ENCODE measurements at places on chromosomes 2 and 18.

- DNase-seq = peak; percentile 43
Observed at GRCh38 chr18:10213526-10213925, 240.9 kb upstream of the APCDD1 start.

GRCh38 chr18:62939433-62939832 is 224.1 kb downstream of the PHLPP1 start:
- DNase-seq = no peak

- DNase-seq = no peak
Observed at GRCh38 chr2:9336576-9337314, 86.6 kb downstream of the ITGB1BP1 start.

DNA sequence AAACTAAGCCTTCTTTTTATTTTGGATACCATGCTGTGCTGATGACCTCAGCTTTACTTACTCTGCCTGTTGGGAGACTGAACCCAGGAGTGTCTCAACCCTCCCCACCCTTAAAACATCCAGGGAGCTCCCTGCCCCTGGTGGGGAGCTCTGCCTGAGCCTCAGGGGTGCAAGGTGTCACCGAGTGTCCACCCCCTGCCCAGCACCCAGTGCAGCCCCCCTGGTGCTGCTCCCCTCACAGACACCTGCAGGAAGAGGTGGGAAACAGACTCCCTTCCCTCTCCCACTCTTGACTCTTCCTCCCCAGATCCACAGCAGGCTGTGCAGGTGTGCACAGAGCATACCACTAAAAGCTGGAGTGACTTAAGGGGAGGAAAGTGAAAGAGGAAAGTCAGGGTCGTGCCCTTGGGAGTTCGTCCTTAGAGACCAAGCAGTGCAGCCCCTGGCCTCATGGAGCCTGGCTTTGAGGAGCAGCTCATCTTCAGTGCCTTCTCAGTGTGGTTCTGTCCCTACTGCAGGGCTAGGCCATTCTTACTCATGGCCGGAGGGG is 51.3 kb downstream of the MYO7B start:
- no peak for DNase-seq

DNA sequence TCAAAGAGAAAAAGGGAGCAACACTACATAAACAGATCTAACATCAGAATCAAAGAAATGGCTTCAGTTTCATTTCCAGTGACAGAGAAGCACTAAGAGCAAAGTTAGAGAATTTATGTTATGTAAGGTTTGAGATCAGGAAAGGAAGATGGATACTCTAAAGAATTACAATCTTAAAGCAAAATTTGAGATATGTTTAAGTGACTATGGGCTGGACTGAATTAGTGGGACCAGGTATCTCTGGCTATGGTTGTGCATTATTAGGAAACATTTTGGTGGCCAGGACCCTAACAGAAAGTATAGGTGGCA is 208.2 kb downstream of the CCDC178 start:
- no peak for DNase-seq

GRCh38 chr2:131156452-131157149 is 51.5 kb downstream of the PLEKHB2 start:
- DNase-seq = no peak

- no peak for DNase-seq
Observed at GRCh38 chr2:159226608-159227385, 59.7 kb downstream of the WDSUB1 start.

GRCh38 chr2:158125756-158126498 is 24.3 kb downstream of the UPP2 start:
- DNase-seq = no peak

DNA sequence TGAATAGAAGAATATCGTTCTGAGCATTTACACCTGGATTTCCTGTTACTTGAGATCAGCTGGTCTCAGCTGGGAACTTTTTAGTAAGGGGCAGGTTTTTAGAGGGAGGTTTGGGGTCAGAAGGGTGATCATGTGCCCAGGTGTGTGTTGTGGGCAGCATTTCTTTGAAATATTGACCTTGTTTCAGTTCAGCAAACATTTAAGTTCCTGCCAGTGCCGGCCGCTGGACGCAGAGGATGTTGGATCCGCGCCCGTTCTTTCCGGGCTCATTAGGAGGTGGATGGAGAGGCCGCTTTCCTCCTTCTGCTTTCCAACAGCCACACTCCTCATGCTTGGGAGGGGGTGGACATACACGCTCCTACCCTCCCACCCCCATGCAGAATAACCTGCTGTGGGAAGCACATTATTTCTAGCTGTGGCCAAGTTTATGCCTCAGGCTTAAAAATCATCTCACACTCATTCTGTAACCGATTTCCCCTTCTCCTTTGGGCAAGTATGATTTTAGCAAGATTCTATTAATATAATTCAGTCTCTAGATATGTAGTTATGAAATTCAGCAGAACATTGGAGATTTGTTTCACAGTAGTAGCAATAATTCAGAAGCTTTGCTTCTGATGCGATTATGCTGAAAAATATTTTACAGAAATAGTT is 131.4 kb downstream of the ZNF236 start:
- no peak for DNase-seq

GRCh38 chr2:74530239-74531187 is 780 bp downstream of the HTRA2 start:
- no peak for DNase-seq

- DNase-seq = no peak
Observed at GRCh38 chr2:239382384-239382880, 18.4 kb downstream of the HDAC4 start.

DNA sequence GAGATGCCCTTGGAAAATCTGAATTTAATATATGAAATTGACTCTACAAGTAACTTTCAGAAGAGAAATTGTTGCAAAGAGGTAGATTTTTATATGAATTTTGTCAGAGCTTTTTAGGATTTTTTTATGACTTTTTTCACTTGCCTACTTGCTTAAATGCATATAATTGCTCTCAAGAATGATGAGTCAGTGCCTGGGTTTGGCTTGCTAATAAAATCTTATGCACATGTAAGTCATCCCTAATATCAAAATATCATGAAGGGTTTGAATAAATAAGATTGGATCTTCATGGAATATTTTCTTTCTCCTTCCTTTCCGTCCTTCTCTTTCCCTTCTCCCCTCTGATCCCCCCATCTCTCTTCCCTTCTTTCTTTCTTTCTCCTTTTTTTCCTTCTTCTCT is 354.1 kb downstream of the TXNL1 start:
- DNase-seq = no peak

DNA sequence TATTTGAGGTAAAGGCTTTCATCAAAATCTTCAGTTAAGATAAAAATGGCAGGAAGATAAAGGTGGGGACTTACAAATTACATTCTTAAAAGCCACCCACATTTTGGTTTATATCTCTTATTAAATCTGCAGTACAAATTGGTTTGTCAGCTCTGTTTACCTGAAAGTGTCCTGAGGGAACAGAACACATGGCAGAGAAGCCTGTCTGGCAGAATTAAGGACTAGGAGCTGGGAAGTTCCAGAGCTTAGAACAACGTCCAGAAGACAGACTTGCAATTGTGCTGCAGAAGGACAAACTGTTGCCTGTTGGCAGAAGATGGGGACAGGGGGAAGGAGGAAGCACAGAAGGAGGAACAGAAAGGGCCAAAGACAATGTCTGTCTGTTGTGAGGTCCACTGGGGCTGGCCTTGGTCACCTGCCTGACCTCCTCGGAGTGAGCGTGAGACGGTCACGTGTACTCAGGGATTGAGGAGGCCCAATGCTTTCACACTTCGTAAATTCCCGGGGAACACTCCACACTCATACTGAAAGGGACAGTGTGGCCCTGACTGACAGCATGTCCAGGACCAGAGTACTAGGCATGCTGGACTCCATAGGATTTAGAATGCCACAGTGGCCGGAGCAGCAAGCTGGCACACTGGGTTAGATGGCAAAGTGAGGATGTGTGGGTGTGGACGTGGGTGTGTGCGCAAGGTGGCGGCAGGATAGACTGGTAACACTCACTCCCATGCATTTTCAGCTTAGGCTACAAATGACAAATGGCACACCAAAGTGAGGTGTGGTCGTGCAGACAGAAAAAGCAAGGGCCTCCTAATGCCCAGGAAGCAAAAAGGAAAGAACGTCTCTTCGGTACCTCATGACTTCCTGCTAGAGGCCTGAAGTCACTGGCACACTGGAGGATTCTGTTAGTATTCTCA is 210.9 kb upstream of the REV1 start:
- DNase-seq = no peak

DNA sequence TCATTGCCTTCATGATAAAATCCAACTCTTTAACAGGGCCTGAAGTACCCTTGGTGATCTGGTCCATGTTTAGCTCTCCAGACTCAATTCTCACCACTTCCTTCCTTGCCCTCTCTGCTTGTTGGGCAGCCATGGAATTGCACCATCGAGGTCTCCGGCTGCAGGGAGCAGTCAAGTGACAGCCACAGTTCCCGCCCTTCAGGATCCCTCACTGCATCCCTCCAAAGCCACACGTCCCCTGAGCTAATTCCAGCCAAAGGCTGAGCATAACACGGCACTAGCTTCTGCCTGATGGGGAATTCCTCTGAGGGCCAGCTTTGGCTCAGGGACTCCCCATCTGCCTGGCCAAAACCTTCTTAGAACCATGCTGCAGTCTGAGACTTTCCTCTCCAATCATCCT is 47.4 kb upstream of the SLC1A4 start:
- no peak for DNase-seq

GRCh38 chr2:183998041-183998796 is 600.1 kb upstream of the ZNF804A start:
- no peak for DNase-seq

- no peak for DNase-seq
Observed at GRCh38 chr2:65436824-65437221, 4.4 kb upstream of the SPRED2 start.

DNA sequence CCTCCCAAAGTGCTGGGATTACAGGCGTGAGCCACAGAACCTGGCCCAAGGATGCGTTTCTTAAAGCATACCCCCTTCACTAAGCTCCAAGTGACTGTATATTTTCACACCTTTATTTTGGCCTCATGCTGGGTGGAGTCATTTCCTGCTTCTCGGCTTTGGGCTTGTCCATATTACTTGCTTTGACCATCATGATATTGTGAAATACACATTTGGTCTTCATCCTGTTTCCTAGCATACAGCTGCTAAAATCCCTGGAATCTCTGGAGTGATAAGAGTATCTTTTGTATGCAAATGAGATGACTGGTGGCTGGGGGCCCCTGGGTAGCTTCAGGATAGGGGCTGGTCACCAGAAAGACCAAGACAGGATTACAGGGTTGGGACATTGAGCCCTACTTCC is 17.6 kb upstream of the COLEC12 start:
- no peak for DNase-seq

DNA sequence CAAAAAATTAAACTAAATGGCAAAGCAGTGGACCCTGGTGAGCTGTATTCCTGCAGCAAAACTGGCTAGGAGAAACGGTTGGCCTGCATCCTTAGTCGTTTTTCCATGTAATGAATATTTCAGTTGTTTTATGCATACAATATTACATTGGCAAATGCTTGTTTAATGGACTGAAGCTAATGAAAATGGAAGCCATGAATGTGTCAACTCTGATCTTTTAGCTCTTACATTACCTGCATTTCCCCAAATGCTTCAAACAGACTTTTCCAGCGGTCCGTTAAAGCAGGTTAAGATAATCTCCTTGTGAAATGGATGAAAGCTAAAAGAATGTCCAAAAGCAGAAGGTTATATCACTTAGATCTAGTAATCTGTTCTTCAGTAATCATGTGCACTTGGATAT is 686.3 kb upstream of the SETBP1 start:
- no peak for DNase-seq

Data from hippocampal formation (tissue), 2 donors.